ENCODE measurements at places on chromosomes 12 and 14.

GRCh38 chr12:100927826-100928225, 133.2 kb downstream of the ANO4 start:
- DNase-seq, result no peak

DNA sequence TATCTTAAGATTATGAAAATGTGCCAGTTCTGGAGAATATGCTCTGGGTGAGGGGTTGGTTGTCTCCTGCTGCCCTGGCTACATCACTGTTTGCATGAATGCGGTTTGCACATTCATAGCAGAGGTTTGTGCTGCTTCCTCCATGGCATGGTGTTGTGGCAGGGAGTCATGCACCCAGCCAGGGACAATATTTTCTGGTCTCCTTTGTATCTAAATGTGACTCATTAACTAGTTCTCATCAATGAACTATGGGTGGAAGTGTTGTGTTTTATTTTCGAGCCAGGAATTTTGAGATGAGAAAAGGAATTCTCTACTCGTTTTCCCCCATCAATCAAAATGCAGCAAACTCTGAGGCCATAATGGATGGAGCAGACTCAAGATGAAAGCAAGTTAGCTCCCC, 527.3 kb downstream of the SNAPC1 start:
- no peak for DNase-seq

DNA sequence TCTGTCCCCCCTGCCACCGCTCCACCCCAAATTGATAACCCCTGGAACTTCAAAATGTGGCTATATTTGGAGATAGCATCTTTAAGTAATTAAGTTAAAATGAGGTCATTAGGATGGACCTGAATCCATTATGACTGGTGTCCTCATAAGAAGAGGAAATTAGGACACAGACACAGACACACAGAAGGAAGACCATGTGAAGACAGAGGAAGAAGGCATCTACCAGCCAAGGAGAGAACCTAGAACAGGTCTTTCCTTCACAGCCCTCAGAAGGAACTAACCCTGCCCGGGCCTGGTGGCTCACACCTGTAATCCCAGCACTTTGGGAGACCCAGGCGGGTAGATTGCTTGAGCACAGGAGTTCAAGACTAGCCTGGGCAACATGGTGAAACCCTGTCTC, 3.6 kb upstream of the HRK start:
- no peak for DNase-seq

DNA sequence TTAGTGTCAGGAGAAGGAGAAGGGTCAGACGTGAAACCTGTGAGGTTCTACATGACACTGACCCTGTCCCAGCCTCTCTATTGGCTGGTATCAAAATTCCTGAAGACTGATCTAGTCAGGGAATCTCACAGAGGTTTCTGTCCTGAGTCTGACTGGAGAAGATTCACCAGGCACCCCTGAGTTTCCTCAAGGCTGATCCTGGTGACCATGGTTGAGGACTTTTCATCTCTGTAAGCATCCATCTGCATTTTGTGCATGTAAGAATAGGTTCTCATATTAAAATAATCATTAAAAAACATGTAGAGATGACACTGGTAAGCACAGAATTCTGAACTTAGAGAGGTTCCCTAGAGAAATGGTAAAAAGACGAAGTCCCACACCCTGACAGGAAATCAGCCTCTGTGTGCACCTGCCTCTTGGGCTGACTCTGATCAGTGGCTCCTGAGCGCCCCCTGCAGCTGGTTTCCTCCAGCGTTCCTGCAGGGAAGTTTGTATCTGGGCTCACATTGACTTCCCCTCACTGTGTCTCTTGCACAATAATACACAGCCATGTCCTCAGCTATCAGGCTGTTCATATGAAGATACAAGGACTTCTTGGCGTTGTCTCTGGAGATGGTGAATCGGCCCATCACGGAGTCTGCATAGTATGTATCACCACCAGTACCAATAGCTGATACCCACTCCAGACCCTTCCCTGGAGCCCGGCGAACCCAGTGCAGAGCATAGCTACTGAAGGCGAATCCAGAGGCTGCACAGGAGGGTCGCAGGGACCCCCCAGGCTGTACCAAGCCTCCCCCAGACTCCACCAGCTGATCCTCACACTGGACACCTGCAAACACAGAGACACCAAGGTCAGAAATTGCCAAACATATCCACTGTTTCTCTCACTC, 991.9 kb downstream of the TMEM121 start:
- no peak for DNase-seq

- DNase-seq, result no peak
Measured at GRCh38 chr12:45970391-45970790, 20.0 kb downstream of the SCAF11 start.

- no peak for DNase-seq
Measured at GRCh38 chr12:33669349-33669748, 229.7 kb upstream of the SYT10 start.

DNA sequence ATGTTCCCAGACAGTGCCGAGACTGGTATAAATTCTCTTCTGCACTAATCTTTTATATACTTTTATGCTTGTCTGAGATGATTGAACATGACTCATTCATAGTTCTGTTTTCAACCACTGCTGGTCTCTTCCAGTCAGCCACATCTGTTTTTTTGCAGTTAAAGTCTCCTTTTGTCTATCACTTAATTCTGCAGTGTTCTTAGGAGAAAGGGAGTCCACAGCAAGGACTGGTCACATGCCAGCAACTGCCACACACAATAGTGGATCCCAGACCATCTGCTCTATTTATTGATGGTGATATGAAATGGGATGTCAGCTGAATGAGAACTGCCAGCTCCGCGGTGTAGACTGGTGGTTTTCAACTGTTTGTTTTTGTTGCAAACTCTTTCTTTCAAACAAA, 379.8 kb downstream of the MED13L start:
- DNase-seq, result no peak

GRCh38 chr12:102642199-102642598, 161.8 kb upstream of the IGF1 start:
- no peak for DNase-seq
